Hematopoietic multipotent progenitor cell treated with erythropoietin and hydrocortisone succinate and interleukin-3 and kit ligand, for 6 days (in vitro differentiated cells): ENCODE measurements at places on chromosomes 5 and 9.

DNA sequence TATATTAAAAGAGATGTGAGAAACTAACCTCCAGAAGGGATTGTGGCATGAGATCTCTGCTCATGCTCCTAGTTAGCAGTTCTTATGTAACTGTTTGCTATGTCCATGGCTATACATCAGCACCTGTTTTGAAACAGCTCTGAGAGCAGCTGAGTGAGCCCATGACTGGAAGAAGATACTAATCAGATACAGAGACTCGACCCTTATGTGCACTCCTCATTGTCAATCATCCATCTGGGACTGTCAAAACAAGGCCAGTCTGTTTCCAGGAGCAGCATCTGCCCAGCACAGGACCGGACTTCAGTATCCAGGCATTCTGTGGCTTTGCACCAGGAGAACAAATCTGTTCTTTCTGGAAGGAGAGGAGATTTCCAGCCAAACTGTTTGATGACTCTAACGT, 77.7 kb downstream of the EFNA5 start:
- DNase-seq: no peak

GRCh38 chr5:59764361-59764760, 129.2 kb downstream of the PDE4D start:
- no peak for DNase-seq

DNA sequence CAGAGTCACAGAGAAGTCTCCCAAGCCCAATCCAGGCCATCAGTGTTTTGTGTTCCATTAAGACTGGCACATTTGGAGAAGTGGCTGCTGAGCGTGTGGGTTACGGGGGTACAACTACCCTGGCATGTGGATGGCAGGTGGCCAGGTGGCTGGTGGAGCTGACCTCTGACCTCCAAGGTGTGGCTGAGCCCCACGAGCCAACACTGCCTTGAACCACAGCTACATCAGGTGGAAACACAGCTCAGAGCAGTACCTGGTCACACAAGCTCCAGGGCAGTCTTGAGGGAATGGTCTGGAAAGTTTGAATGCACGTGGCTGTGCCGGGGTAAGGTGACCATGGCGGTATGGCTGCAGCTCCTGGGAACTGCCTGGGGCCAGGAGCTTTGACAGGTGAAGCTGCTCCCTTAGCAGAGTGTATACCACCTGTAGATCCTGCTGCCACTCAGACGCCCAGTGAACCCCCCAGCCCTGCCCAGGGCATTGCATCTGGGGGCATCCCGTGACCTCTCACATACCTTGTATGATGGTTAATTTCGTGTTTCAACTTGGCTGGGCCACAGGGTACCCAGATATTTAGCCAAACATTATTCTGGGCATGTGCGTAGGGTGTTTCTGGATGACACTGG, 207.9 kb downstream of the GADD45G start:
- DNase-seq: no peak

GRCh38 chr5:33558489-33558888, 117.7 kb downstream of the TARS1 start:
- no peak for DNase-seq

- DNase-seq: no peak
Observed at GRCh38 chr9:105978336-105978735, 284.0 kb downstream of the TMEM38B start.

GRCh38 chr9:70462300-70462699, 47.8 kb upstream of the KLF9 start:
- DNase-seq: no peak

DNA sequence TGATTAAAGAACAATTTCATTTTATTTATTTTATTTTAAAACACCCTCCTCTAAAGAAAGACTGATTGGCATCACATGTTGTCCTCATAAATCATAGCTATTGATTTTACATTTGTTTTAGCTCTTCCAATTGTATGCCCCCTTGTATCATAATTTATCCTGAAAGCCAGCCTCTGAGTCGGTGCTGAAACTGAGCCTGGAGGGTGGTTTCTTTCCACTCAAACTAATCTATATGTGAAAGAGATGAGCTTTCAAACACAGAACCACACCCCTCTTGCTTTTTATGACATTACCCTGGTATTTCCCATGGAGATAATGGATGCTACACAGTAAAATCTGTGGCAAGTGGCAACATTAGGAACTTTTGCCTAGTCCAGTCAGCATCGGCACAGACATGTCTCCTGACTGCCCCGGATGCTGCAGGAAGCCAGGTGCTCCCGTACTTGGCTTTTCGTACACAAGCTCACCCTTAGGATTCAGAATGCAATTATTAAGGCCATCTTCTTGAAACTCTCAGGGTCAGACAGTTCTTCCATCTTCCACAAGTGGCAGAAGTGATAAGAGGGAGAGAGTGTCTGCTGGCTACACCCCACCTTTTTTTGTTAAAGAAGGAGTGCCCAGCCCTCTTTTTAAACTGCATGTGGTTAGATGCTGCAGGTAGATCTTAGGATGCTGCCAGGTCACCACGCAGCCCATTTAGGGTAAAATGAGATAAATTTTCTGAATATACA, 91.1 kb downstream of the SNCAIP start:
- peak; percentile 51 for DNase-seq

- peak; percentile 65 for DNase-seq
Observed at GRCh38 chr5:149745943-149746324, 15.8 kb downstream of the PPARGC1B start.

- DNase-seq: no peak
Observed at GRCh38 chr9:79952401-79952800, 380.6 kb downstream of the TLE4 start.
